Fibroblast of skin of back (primary cell): ENCODE measurements at places on chromosomes 5 and 9.
A peak's percentile ranks its signal among the peaks of the same experiment; 100 is the strongest.

DNA sequence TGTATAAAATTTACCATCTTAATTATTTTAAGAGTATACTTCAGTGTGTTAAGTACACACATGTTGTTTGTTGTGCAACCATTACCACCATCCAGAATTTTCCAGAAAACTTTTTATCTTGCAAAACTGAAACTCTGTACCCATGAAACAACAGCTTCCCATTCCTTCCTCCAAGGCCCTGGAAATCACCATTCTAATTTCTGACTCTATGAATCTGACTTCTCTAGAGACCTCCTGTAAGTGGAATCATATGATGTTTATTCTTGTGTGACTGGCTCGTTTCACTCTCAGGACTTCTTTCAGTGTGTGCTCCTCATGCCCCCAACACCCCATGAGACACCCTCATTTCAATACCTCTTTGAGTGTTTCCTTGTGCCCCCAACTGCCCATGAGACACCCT lies 60.4 kb upstream of the COL15A1 start:
- DNase-seq: no peak

DNA sequence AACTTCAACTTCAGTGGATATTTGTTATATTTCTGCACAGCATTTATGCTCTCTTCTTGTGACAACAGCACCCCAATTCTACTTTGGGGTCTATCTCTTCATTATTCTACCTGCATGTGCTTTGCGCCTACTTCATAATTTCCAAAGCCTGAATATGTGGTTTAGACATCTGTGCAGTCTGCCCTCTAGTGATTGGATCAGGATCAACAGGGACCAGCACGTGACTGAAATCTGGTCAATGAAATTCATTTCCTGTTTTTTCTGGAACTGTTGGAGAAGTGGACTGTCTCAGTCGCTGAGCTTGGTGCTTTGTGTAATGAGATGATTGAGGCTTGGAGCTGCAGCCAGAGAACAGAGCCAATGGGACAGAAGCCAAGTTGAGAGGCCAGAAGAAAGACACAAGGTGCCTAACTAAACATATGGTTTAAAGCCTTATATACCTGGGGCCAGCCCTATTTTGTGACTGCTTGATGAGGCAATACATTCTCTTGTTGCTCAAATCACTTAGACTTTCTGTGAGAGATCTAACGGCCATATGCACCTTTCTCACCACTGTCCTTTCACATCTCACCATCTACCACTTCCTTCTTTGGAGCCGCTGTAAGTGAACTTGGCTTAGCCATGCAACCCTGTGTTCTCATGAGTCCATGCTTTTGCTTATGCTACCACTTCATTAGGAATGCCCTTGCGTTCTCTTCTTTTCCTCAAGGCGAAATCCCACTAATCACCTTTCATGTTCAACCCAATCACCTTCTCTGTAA lies 68.8 kb upstream of the PPP2R2B start:
- no peak for DNase-seq

DNA sequence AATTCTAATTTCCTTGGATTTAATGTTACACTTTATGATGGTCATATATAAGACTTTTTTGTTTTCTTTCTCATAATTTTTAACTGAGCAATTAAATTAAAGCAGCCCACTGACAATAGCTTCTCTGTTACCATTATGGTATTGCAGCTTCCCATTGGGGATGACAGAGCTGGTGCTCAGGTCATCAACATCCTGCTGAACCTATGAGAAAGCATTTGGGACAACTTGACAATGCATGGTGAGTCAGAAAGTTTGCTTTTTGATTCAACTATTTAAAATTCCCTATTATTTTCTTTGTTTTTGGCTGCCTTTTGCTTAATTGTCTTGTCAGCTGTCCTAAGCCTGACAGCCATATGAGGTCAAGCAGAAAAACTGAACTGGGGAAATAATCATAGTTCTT lies 487.4 kb upstream of the RIOK2 start:
- DNase-seq: peak; percentile 3

- no peak for DNase-seq
Observed at GRCh38 chr5:132474881-132475496, 15.6 kb downstream of the IRF1 start.

DNA sequence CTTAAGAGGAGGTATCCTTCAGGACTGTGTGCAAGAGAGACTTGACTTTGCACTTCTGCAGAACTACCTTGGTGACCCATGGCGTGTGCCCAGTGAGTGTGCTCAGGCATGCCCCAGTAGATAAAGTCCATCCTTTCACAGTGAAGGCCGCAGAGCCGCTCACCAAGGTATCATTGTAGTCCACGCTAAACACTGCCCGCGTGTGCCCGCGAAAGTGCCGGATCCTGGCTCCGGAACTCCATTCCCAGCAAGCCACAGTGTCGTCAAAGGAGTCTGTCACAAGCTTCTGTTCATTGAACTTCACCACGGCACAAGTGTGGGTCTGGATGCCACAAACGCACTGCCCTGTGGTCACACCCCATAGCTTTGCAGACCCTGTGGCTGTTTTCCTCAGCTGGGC lies 3.3 kb upstream of the GRM6 start:
- DNase-seq: no peak

DNA sequence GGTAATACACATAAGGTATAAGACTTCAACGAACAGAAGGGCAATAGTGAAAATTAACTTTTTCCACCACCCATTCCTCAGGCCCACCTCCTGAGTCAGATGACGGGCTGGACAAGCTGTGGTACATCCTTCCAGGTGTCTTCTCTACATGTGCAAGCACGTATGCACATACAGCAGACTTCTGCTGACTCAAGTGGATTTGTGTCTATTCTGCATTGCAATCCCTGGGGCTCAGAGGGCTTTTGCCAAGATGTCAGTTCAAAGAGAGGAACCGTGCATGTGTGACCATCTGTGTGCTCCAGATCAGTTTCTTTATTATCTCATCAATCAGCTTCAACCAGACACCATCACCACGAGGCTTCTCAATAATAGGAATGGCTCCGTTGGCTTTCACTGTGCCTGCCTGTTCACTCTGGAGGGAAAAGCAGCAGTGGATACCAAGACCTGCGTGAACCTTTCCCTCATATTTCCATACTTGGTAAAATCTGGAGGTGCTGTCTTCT lies 288.4 kb downstream of the MTRR start:
- DNase-seq: no peak

GRCh38 chr5:119537704-119538103 lies 85.4 kb downstream of the HSD17B4 start:
- no peak for DNase-seq

GRCh38 chr5:112367400-112367799 lies 51.7 kb downstream of the EPB41L4A start:
- DNase-seq: no peak
